ENCODE measurements at places on chromosomes 16 and 17.

- DNase-seq: no peak
Observed at GRCh38 chr16:76277460-76278030, 344 bp downstream of the CNTNAP4 start.

DNA sequence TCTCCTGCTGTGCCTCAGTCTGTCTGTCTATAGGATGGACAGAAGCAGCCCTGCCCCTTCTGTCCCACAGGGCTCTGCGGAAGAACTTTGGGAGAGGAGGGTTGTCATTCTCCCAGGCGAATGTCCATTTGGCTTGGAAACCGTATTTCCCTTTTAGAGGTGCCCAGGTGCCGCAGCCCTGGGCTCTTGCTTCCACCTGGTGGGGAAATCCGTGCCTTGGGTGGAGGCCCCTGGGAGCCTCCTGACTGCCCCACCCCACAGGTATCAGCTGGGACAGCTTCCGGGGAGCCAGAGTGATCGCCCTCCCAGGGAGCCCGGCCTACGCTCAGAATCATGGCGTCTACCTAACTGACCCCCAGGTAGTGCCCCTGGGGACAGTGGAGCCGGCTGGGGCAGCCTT lies 12.7 kb downstream of the FCSK start:
- no peak for DNase-seq

DNA sequence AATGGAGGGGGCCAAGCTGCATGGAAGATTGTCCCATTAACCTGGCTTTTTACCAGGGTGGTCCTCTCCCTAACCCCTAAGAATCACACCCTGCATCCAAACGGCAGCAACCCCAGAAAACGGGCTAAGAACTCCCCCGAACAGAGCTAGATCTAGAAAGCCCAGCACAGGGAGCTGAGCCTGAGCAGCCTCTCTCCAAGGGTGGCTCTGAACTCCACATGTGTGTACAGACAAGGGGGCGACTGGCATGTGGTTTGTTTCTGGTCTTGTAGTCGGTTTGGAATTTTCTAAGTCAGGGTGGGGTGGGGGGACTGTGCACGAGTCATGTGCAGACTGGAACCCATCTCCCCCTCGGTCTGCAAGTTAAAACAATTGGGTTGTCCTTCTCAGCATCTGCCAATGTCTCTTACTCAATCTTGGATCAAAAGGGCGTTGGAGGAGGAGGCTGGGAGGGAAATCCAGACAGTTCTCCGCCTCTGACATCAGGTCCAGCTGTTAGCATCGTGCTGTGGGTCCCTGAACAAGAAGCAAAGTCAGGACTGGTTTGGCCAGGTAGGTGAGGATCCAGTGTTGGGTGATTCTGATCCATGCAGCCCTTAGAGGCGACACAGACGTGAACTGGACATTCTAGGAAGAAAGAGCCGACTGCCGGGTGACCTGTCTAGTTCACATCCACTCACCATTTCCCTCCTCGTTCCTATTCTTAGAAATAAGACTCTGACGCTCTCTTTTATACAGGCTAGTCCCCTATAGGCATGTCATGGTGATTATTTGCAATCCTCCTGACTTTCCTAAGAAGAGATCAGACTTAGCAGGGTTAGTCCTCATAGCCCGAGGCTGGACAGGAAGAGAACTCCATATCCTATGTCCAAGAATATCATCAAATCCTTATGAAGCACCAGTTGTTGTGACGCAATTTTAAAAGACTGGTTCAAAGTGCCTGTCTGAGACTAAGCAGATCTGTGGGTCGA lies 381.8 kb downstream of the SOX9 start:
- DNase-seq: no peak

DNA sequence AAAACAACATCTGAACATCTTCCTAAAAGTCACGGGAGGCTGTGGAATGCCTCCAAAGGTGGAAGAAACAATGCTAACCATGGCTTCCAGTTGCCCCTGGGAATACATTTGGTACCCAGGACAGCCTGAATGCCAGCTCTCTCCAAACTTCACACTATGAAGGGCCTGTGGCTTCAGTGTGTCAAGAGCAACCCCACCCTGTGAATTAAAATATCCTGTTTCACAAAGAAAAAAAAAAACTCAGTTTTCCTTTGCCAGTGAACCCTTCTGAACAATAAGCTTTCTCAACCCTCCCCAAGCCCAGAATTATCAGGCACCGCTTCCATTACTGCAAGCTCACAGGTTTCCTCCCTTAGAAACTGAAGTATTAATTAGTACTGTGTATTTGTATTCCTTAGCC lies 69.8 kb downstream of the SLC39A11 start:
- no peak for DNase-seq

- DNase-seq: no peak
Observed at GRCh38 chr16:49524216-49524946, 150.8 kb downstream of the C16orf78 start.

DNA sequence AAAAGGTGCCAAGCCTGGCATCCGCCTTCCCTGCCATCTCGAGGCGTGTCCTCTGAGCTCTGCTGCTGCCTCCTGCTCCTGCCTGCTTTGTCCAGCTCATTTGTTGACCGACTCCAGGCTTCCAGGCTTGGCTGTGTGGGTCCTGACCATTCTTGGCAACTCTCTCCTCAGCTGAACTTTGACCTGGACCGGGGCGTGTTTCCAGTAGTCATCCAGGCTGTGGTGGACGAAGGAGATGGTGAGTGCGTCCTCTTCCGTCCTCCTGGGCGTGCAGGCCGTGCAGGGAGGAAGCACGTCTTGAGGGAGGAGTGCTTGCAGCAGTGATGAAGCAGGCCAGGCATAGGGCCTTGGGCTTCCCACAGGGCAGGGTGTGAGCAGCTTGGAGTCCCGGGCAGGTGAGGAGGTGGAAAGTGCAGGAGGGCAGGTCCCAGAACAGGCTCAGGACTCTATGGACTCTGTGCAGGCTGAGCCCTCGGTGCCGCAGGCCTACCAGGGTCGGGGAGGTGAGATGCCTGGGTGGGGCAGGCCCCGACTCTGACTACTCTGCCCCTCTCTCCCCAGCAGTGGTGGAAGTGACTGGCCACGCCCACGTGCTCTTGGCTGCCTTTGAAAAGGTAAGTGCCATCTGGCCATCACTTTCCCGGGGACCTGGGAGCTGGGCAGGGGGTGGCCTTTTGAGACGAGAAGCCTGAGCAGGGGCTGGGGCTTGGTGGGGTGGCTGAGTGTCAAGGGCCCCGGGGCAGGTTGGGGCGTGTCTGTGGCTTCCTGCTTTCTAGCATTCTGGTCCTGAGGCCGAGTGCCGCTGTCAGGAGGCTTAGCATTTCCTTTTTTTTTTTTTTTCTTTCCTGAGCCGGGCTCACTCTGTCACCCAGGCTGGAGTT lies 28.6 kb upstream of the NUDT16L1 start:
- peak; percentile 71 for DNase-seq

- DNase-seq: no peak
Observed at GRCh38 chr17:33628500-33629346, 335.6 kb upstream of the ASIC2 start.

- no peak for DNase-seq
Observed at GRCh38 chr16:10897134-10897533, 20.1 kb downstream of the CIITA start.

GRCh38 chr17:51185763-51186332 lies 19.6 kb downstream of the NME2 start:
- no peak for DNase-seq

DNA sequence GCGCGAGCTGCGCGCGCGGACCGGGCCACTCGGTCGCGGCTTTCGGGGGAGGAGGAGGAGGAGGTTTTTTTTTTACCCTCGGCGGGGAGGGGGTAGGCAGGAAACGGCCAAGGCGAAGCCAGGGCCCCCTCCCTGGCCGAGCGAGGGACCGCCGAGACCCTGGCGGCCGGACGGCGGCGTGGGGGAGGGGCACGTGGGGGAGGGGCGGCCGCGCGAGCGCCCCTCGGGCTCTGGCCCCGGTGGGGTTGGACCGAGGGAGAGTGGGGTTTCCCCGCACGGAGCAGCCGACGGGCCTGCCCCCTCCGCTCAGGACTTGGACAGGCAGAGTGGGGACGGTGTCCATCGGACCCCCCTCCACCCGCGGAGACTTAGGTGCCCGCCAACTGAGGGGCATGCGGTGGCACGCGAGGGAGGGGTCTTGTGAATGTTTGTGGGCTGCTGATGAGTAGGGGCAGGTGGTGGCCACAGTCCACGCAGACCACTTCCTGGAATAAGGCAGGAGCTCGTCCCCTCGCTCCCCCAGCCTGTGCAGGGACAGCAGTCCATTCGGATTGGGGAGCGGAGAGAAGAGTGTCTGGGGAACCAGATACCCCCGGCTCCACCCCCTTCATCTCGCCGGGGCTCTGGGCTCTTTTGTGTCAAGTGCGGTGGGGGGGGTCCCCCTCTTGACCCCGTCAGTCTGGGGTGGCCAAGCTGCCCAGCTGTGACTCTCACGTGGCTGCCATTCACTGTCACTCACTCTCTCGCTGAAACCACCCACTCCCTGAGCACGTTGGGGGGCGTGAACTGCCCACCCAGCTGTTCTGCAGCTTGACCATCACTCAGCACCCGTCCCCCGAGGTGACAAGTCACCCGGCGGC lies 3.0 kb upstream of the CHD3 start:
- peak; percentile 62 for DNase-seq

GRCh38 chr16:78515421-78515820 lies 416.0 kb downstream of the WWOX start:
- DNase-seq: no peak

GRCh38 chr17:17236295-17237025 lies 508 bp downstream of the FLCN start:
- DNase-seq: peak; percentile 2

GRCh38 chr17:42866631-42867575 lies 15.9 kb downstream of the AOC3 start:
- DNase-seq: no peak

- peak; percentile 18 for DNase-seq
Observed at GRCh38 chr16:69105501-69106361, at the start of gene HAS3. HAS3 (plus strand) TSS chr16:69105653; CDS start chr16:69109396, 3,743 bp downstream.

DNA sequence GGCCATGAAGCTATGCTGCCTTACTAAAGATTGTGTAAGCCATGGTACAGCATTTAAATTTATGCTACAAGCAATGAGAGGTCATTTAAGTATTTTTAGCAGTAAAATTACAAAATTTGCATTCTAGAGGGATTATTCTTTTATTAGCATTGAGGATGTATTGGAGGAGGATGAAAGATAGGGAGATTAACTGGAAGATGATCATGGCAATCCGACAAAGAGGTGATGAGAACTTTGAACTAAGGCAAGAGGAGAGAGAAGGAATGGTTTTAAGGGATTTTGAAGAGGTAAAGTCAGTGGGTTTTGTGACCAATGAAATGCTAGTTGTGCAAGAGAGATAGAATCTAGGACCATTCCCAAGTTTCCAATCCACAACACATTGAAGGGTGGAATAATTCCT lies 129.9 kb downstream of the SNX11 start:
- DNase-seq: no peak

DNA sequence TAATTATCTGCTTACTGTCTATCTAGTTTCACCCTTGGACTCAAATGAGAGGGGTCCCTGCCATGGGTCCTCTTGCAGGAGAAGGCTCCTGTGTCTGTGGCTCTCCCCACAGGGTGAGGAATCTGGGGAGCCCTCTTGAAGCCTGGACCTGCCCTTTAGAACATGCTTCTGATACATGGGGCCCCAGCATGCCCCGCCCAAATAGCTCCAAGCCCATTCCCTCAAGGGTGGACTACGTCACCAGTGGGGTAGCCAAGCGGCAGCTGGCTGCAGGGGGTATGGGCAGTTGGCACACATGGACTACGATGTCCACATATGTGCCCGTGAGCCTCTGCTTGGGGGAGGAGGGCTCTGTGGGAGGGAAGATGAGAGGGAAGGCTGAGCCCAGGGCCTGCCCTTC lies 39.3 kb downstream of the ARHGAP27 start:
- no peak for DNase-seq

- no peak for DNase-seq
Observed at GRCh38 chr16:66383551-66383950, 17.1 kb downstream of the CDH5 start.

- no peak for DNase-seq
Observed at GRCh38 chr17:34301986-34302385, 16.4 kb downstream of the CCL11 start.
